Trophoblast cell (in vitro differentiated cells and primary cell): ENCODE measurements at places on chromosomes 16 and 17.

DNA sequence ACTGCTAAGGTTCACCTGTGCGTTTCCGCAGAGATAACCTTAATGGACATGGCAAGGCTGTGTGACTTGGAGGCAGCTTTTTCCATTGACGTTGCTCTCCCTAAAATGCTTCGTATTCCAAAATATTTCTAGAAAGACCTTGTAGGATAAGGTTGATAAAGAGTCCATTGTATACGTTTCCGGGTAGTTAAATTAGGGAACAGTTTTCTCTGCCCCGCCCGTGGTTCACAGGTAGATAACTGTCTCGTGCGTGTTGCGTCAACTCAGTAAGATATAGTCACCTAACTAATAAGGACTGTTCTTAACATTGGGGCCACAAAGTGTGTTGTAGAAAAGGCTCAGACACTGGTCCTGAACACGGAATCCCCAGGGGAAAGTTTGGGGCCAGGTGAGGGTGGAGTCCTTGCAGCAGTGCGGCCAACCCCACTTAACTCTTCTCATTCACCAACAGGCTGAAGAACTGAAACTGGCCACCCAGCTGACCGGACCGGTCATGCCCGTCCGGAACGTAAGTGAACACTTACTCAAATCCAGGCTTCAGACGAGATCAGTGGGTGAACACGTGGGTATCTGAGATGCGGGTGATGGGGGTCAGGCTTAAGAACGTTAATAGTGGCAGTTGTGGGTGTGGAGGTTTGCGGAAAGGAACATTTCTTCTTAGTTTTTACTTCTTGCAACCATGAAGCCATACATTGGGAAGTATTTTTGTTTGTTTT is 1.6 kb downstream of the RPL13 start:
- DNase-seq: peak; percentile 90

DNA sequence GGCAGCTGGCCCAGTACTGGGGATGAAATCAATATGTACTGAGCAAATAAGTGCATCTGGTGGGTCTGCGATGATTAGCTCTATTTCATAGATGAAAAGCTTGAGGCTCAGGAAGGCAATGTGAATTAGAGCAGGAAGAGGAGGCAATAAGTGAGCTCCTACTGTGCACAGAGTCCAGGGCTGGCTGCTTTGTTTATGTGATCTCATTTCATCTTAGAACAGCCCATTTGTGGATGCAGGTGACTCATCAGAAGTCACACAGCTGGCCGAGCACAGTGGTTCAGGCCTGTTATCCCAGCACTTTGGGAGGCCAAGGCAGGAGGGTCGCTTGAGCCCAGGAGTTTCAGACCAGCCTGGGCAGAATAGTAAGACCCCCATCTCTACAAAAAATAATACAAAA is 7.1 kb downstream of the TMEM114 start:
- DNase-seq: no peak

GRCh38 chr17:80785477-80786178 is 206.0 kb upstream of the CHMP6 start:
- no peak for DNase-seq

- no peak for DNase-seq
These were observed 39.4 kb upstream of the ZC3H18 start for GRCh38 chr16:88530858-88531203.

DNA sequence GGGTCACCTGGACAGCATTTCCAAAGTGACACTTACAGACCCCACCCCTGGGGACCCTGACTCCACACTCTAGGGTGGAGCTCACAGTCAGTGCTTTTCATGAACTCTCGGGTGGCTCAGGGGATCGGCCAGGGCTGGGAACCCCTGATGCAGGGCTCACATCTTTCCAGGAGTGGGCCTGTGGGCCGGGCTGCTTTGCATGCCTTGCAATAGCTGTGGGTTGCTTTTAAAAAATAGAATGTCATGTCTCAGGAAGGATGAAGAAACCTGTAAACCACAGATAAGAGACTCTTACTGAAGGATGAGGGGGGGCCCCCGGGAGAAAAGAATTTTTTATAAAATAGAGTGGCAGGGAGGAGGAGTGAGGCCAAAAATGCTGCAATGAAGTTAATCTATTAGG is 40.2 kb downstream of the RBFOX3 start:
- no peak for DNase-seq

DNA sequence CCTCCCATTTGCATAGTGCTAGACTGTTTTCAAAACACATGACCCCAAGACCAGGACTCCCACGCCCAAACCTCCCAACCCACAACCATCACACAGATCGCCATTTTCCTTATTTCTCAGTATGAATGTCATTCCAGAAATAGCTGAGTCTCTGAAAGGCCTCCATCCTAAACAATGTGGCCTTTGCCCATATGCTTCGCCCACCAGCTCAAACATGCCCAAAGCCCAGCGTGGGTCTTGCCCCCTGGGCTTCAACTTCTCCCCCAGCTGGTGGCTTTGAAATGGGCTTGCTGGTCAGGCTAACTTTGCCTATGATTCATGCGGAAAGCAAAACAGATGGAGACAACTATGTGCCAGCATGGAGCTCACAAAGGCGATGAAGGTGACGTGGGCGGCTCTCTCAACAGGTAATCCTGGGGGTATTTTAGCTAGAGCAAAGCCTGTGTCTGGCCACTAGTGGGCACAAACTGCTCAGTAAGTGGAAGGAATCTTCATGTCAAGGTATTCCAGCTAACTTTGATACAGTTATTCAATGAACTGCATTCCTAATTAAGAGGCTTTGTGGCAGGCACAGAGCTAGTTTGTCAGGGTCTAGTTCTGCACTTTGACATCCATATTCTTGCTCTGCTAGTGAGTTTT is 17.1 kb downstream of the PMP22 start:
- DNase-seq: peak; percentile 94

- peak; percentile 65 for DNase-seq
These were observed 3.6 kb upstream of the MAP3K14 start for GRCh38 chr17:45320349-45320930.
